ENCODE measurements at places on chromosomes 5 and 9.
A peak's percentile ranks its signal among the peaks of the same experiment; 100 is the strongest.

DNA sequence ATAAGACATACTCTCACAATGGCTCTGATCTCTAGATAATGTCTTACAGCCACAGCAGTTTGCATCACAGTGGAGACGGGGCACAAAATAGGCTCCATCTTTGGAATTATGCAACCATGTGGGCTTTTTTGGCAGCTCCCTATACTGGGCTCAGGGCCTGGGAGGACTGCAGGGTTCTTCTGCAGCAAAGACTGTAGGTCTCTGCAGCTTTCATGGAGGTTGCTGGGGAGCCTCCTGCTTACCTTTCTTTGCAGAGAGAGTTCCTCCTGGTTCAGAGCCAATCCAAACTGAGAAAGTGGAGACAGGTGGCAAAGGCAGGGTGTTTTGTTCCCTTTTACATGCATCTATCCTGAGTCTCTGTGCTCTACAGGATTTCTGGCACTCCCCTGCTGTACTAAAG is 558.0 kb downstream of the TLR4 start:
- DNase-seq = no peak

- no peak for DNase-seq
These were observed 125.4 kb downstream of the C5orf15 start for GRCh38 chr5:133842846-133843611.

DNA sequence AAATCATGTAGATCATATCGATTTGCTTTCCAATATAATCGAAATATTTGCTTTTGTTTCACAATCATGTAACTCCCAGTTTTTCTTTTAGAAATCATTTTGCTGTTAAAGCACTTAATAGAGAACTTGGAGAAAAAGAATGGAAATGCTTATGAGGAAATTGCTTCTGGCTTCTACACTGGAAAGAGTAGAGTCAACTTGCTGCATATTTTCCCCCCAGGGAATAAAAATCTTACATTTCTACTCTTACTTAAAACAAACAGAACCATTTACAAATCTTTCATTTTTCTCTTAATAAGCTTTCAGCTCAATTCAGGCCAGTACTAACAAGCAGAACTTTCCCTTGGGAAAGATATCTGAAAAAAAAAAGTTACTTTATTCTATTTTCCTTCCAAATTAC is 312.0 kb downstream of the CHSY3 start:
- DNase-seq = no peak

GRCh38 chr5:4093236-4093635 is 497.6 kb downstream of the IRX1 start:
- DNase-seq = no peak

DNA sequence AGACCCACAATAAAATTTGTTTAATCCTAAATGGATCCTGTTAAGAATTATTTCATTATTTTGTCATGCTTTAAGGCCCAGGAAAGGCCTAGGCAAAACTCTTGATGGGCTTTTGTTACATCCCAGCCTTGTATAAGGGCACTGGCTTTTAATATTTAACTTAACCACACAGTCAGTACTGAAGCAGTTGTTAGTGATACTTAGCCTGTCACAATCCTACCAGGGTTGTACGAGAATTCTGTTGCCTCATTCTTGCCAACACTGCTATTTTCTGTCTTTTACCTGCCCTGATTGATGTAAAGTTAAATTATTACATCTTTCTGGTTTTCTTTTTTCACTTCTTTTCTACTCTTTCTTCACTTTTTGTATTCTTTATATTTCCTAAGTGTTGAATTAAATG is 10.9 kb downstream of the ZNF169 start:
- DNase-seq = no peak

GRCh38 chr5:95842854-95843544 is 20.5 kb upstream of the GLRX start:
- peak; percentile 15 for DNase-seq

DNA sequence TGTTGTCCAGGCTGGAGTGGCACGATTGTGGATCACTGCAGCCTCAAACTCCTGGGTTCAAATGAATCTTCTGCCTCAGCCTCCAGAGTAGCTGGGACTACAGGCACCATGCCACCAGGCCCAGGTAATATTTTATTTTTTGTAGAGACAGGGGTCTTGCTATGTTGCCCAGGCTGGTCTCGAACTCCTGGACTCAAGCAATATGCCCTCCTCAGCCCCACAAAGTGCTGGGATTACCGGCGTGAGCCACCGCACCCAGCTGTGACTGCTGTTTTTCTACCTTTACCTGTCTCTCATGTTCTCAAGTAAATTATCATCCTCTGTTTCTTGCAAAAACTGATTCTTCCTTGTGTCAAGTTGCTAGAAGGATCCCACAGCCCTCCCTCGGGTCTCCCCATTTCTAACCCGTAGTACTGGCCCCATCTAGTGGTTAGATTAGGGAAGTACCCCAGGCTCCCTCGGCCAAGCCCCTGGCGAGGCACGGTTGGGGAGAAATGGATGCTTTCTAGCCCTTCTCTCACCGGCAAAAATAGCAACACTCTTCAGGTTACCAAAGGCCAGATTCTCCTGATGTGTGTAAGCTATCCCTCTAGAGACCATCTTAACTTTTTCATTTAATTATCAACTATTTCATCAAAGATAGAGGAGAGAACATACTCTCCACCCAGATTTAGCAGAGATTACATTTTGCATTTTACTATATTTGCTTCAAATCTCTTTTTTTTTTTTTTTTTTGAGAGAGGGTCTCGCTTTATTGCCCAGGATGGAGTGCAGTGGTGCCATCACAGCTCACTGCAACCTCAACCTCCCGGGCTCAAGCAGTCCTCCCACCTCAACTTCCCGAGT is 19.2 kb upstream of the TOR1B start:
- peak; percentile 56 for DNase-seq

DNA sequence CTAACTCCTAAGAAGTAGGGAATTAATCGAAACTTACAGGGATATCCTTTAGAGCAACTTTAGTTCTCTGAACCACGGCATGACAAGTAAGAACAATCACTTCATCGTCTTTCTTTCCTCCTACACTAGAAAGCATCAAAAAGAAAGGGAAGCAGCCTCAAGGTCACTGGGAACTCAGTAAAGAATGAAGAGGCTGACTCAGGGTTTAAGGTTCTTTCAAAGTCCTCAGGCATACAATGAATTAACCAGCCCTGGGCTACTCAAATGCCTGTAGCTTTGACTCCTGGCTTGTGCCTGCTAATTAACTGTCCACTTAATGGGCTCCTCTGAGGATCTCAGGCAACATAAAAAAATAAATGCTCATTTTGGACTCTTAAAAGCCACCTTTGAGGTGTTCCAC is 102.0 kb downstream of the TRIM32 start:
- DNase-seq = no peak

DNA sequence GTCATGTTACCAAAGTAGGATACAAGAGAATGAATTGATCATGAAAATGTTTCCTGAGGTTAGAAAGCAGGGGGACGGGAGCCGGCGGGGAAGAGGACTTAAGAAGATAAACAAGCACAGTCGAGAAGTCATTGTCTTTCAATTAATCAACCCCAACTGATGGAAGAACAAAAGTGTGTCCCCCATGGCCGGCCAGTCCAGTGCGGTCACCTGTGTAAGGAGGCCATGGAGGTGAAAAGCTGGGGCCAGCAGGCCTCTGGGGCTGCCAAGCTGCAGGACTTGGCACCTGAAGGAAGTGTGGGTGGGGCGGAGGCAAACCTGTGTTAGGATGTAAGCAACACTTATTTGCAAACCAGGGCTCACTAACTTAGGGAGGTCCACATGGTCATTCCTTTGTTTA is 223.3 kb upstream of the TBCA start:
- no peak for DNase-seq

DNA sequence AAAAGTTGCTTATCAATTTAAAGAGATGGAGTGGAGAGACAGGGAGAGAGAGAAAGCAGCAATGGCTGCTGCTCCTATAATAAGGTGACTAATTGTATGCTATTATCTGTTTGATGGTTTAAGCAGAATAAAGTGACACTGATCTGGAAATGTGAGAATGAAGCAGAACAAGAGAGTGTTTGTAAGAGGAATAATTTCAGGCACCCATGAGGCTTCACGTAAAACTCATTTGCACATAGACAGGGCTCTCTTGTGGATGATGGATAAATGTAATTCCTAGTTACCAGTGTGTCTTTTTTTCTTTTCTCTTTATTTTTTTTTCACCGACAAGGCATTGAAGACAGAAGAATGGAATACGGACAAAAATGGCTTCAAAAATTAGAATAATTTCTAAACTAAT is 228.8 kb upstream of the TYRP1 start:
- DNase-seq = no peak

Data from activated CD4-positive, CD25-positive, alpha-beta regulatory T cell treated with anti-CD3 and anti-CD28 coated beads, Interleukin-2, amount 50 U/mL, for 16 hours (primary cell).